ENCODE measurements at places on chromosomes 3 and 15.

DNA sequence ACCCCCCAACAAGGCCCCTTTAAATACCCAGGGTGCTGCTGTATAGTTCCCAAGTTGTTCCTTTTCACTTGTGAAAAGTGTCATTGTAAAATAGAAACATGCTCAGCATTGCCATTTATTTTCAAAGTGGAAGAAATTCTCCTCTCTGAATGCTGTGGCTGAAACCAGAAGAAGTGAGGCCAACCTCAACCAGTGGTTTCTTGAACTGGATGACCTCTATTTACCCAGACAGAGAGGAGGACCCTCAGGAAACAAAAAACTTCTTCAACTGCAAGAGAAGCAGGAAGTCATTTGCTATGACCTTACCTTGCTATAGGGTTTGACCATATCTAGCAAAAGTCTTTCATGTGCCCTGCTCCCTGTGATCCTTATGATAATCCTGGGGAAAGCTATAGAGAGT is 209.7 kb upstream of the RARB start:
- DNase-seq, result no peak

- no peak for DNase-seq
Measured at GRCh38 chr3:127531821-127532220, 58.7 kb downstream of the TPRA1 start.

GRCh38 chr15:23467110-23467600 is 20.1 kb upstream of the GOLGA6L2 start:
- no peak for DNase-seq

DNA sequence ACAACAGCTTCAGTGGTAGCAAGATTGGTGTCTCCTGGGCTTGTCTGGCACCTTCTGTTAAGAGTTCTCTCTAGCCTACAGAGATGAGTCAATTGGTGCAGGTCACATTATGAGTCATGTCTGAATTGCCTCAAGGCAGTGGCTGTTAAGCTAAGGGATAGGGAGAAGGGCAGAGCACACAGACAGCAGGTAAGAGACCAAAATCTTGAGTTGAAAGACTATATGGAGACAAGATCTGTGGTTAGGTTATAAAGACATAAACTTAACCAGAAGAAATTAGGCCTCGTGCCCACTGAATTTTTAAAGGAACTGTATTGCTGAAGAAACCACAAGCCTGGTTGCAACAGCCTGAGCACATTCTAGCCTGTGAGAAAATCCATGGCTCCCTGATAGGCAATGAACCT is 19.2 kb upstream of the KPNA1 start:
- no peak for DNase-seq

DNA sequence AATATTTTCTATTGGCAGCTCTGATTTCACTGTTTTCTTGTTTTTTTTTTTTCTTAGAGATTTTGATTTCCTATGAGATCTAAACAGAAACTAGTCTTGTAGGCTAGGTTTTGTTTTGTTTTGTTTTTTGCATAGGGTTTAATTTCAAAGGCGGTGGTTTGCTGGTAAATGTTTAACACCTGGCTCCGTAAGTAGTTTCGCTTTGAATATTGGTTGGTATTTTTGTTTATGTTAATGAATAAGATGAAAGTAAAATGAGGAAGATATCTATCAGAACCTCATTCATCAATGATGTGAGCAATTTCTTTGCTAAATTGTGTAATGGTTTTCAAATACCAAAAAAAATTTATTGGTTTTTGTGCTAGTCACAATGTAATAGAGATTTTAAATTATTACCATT is 39.7 kb upstream of the TM4SF1 start:
- DNase-seq, result no peak

- no peak for DNase-seq
Measured at GRCh38 chr15:97903971-97904572, 56.4 kb upstream of the ARRDC4 start.

- DNase-seq, result no peak
Measured at GRCh38 chr3:73431183-73431900, 193.4 kb downstream of the PDZRN3 start.

DNA sequence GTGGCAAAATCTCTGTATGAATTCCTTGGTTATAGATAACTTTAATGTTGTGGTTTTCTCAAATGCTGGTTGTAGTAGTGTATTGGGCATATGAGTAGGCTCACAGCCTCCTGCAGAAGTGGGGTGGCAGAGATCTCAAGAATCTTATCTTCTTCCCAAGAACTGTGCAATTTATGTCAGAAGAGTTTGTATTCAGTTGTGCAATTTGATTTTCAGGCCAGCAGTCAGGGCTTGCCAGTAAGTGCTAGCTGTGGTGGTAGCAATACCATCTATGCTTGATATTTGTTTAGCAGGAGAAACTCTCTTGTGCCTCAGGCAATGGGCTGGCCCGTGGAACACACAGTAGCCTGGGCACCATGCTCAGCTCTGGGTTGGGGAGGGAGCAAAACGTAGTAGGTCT is 58.4 kb upstream of the GOLIM4 start:
- no peak for DNase-seq

DNA sequence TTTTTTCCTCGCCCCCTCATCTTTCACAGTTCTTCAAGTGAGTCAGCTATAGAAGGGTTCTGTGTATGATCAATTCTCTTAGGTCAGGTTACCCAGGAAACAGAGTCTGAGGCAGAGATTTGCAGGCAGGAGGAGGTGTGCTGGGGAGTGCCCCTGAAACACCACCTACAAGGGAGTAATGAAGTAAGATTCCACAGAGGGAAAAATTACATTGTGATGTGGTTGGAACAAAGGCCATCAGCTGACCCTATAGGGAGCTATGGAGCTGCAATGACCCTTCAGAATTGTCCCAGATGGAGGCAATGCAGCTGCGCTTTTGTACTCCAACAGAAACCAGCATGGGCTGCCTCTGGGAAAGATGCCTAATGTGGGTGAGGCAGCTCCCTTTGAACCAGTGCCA is 142.2 kb upstream of the CNTN3 start:
- DNase-seq, result no peak

GRCh38 chr3:24843955-24844354 is 349.3 kb upstream of the THRB start:
- no peak for DNase-seq

DNA sequence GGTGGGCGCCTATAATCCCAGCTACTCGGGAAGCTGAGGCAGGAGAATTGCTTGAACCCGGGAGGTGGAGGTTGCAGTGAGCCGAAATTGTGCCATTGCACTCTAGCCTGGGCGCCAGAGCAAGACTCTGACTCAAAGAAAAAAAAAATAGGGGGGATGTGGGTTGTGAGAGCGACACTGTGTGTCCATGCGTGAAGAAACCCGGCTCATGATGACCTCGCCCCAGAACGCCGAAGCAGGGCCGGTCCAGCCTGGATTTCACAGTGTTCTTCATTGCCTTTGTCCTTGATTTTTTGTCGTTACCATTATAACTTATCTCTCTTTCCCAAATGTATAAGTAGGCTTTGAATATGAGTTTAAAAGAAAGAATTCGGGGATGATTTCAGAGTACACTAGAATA is 128.7 kb downstream of the PGPEP1L start:
- DNase-seq, result no peak

DNA sequence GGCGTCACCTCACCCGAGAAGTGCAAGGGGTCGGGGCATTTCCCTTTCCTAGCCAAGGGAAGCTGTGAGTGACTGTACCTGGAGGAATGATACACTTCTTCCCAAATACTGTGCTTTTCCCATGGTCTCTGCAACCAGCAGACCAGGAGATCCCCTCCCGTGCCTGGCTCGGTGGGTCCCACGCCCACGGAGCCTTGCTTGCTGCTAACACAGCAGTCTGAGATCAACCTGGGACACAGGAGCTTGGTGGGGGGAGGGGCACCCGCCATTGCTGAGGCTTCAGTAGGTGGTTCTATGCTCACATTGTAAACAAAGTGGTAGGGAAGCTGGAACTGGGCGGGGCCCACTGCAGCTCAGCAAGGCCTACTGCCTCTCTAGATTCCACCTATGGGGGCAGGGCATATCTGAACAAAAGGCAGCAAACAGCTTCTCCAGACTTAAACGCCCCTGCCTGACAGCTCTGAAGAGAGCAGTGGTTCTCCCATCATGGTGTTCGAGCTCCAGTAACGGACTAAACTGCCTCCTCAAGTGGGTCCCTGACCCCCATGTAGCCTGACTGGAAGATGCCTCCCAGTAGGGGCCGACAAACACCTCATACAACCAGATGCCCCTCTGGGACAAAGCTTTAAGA is 31.4 kb upstream of the ABHD5 start:
- no peak for DNase-seq

GRCh38 chr15:86620641-86621349 is 541.1 kb downstream of the AGBL1 start:
- DNase-seq, result no peak

GRCh38 chr15:49190586-49190985 is 20.5 kb downstream of the GALK2 start:
- no peak for DNase-seq

GRCh38 chr3:50411229-50411628 is 51.9 kb upstream of the TMEM115 start:
- DNase-seq, result no peak

GRCh38 chr15:49627407-49627877 is 6.6 kb downstream of the DTWD1 start:
- no peak for DNase-seq

- no peak for DNase-seq
Measured at GRCh38 chr3:12227833-12228232, 61.0 kb upstream of the PPARG start.

DNA sequence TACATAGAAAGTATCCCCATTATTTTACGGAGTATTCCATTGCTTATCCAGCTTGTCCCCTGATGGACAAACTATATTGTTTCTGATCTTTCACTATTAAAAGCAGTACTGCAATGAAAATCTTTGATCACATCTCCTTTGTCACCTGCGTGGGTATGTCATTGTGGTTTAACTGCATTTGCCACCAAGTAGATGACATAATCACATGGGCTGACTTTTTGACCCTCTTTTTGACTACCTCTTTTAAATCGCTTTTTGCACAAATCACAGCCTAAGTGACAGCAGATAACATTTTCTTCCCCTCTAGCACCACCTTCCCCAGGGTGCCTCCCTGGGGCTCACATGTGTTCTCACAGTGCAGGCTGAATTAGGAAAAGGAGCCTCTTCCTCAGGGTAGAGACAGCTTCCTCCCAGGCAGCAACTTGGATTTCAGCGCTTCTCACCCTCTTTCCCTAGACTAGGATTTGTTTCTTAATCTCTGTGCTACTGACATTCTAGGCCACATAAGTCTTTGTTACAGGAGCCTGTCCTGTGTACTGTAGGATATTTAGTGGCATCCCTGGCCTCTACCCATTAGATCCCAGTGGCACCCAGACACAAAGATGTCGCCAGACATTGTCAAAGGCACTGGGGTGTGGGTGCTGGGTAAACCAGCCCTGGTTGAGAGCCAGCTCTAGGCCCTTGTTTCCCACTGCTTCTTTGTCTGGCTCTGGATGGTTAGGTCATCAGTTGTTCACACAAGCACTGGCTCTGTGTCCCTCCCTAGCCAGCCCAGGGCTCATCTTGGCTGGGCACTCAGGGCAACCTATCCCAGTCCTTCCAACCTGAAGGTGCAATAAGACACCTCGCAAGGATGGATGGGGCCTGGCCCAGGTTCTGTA is 1.3 kb upstream of the RBP1 start:
- DNase-seq, result no peak

- no peak for DNase-seq
Measured at GRCh38 chr3:98784666-98785600, 21.8 kb downstream of the ST3GAL6 start.

- DNase-seq, result no peak
Measured at GRCh38 chr3:138114431-138114918, 933 bp downstream of the DZIP1L start.

DNA sequence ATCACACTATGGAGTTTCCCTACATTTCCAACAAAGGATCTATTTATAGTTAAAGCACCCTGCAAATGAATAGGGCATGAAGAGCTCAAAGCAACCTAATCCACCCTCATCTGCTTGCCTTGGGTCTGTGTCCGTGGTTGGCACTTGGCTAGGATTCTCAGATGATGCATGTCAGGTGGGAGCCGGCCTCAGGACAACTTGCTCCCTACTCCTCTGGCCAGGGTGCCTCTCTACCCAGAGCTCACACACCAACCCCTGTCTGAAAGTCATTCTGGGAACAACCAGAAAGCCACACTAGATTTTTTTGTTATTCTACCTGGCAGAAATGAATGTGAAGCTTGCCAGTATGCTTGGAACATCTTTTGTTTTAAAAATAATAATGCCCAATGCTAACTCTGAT is 13.2 kb downstream of the ARHGEF3 start:
- no peak for DNase-seq

DNA sequence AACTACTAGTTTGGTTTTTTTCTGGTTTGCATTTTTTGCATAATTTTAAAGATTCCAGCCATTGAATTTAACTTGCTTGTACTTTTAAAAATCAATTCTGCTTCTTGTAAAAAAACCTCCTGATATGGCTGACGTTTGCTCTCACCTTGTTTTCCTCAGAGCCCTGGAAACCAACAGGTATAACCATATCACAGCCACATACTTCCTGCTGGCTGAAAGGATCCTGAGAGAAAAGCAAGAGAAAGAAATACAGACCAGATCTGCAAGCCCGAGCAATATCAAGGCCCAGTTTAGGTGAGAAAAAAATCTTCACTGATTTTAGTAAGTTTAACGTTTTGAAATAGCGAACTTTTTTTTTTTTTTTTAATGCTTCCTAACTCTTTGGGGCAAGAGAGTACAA is 56.8 kb downstream of the SNRK start:
- DNase-seq, result no peak

GRCh38 chr3:71441217-71441924 is 142.2 kb downstream of the FOXP1 start:
- DNase-seq, result no peak

DNA sequence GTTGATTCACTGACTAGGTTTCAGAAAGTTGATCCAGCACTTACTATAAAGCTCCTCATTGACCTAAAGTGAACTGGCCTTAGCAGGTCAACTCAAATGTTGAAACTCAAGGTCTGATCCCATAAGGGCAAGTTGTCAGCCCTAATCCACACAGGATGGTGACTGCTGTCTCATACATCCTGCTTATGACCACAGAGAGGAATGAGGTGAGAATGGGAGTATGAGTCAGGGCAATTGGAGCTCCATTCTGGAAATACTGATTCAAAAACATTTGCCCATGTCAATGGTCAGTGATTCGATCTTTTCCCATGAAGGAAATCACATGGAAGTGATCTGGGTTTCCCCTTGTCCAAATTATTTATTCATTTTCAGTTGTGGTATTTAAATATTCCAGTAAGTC is 78.7 kb downstream of the ZNF385D start:
- DNase-seq, result no peak

DNA sequence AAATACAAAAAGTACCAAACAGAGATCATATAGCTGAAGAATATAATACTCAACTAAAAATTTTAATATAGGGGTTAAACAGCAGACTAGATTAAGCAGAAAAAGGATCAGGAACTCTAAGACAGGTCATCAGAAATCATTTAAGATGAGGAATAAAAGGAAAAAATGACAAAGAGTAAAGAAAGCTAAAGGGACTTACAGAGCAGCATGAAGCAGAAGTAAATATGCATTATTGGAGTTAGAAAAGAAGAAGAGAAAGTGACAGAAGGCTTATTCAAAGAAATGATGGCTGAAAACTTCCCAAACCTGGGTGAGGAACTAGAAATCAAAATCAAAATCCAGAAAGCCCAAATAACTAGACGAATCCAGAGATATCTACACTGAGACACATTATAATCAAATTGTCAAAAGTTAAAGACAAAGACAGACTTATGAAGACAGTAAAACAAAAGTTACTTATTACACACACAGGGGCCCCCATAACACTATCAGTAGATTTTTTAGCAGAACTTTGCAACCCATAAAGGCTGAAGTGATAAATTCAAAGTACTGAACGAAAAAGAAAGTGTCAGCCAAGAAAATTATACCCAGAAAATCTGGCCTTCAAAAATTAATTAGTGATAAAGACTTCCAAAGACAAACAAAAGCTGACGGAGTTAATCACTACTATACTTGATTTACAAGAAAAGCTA is 95.6 kb downstream of the SCAPER start:
- no peak for DNase-seq
